ENCODE measurements at places on chromosomes 16 and 17. TPM values are rescaled to one million over a fixed set of nuclear protein-coding genes. Genes with fewer than 3 reads are reported as not detected.

WSCD1 gene
- total RNA-seq = 35.1 TPM

C17orf78 gene
- total RNA-seq = not detected

ABCC1 gene
- total RNA-seq = 46.4 TPM

RTN4RL1 gene
- total RNA-seq = 0.60 TPM

PYDC1 gene
- total RNA-seq = not detected

DNA sequence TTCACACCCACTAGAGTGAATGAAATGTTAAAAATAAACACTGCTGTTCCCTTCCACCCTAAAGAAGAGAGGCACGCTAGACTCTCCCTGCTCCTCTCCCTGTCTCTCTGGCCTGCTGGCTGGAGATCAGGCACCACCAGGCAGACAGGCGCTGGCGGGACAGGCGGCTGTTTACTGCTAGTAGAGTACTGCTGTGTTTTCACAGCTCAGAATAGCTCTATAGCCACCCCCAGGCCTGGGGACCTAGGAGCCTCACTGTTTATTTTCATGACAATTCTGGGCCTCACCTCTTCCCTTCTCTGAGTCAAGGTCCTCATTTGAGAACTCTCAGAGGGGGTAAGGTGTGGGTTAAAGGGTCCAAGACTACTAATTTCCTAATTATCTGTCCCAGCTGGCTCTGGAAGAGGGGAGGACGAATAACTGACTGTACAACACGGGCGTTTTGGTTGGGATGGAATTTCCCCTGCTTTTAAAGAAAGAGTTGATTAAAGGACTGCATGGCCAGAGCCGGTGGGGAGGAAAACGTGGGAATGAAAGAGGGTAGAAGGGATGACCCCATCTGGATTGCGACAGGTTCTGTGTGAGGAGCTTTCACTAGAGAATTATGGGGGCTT, 9.0 kb upstream of the G6PC1 start:
- H3K4me1 ChIP-seq = peaks cover 37% of the 10 kb centered on the region
- no peaks in the 10 kb centered on the region for H3K36me3 ChIP-seq
- no peak overlapping the region for H3K4me3 ChIP-seq
- H3K27ac ChIP-seq = peak overlapping the region; percentile 57
- no peaks in the 10 kb centered on the region for H3K27me3 ChIP-seq

DNA sequence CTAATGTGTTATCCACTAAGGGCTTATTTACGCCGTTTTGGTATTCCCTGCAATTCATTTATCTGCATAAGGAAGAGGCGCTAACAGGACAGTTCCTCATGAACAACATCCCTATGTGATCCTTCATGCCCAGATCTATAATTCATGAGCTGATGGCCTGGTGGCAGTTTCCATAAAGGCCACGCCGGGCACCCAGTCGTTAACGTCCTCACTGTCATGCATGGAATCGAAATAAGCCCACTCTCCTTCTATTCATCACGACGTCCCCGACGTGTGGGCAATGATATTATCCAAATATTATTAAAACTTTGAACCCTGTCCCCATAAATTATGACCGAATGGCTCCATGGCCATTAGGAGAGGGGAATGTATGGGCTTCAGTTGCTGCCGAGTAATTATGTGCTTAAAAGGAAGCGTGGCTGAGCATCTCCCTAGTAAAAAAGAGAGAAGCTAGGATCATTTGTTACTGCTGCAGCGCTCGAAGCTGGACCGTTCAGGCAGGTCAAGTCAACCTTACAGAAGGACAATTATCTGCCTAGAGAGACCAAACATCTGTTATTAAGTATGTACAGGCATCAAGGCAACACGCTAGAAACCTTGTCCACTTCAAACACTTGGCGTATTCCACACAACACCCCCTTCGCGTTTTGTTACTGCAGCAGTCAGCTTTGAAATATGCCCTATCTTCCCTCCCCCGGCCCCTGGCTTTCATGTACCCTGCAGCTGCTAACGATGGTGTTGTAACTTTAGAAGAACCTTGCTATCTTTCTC, 94.0 kb upstream of the SALL1 start:
- no peaks in the 10 kb centered on the region for H3K4me1 ChIP-seq
- peaks cover 27% of the 10 kb centered on the region for H3K27me3 ChIP-seq
- H3K36me3 ChIP-seq = no peaks in the 10 kb centered on the region
- no peak overlapping the region for H3K27ac ChIP-seq
- H3K4me3 ChIP-seq = no peak overlapping the region

GRCh38 chr17:30534938-30535921, 58.0 kb downstream of the GOSR1 start:
- no peak overlapping the region for H3K4me3 ChIP-seq
- no peak overlapping the region for H3K27ac ChIP-seq
- no peak for DNase-seq

GRCh38 chr16:19601083-19601976, 45.8 kb downstream of the VPS35L start:
- H3K27ac ChIP-seq = no peak overlapping the region
- H3K36me3 ChIP-seq = no peaks in the 10 kb centered on the region
- peak; percentile 13 for DNase-seq
- no peak overlapping the region for H3K4me3 ChIP-seq
- no peaks in the 10 kb centered on the region for H3K27me3 ChIP-seq

DNA sequence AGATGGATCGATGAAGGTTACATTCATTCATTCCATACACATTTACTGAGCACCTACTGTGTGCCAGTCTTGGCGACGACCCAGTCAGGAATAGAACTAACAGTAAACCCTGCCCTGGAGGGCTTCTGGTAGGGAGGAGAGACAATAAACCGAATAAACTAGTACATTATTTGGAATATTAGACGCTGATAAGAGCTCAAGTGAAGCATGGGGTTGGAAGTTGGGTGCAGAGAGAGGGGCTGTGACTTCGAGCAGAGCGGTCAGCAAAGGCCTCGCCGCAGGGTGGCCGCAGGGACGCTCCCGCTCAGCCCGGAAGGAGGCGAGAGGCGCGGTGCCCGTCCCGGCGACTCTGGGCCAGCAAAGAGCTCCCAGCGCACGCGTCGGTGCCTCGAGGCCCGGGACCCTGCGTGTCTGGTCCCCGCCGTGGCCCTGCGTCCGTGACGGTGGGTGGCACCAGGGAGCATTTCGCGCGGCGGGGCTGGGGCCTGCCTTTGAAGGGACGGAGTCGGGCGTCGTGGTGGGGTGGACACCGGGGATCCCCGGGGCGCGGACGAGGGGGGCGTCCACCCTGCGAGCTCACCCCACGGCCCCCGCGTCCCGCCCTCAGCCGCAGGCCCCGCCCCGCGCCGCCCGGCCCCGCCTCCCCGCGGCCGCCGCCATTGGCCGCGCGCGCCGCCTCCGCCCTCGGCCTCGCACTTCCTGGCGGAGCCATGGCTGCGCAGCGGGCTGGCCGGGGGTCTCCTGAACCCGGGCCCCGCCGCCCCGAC, at the start of gene KLHL36:
Gene KLHL36 (plus strand): TSS at position 684 of the 767 bp plus-strand sequence. CDS start 2,357 bp downstream, outside the sequence.
- peaks cover 11% of the 10 kb centered on the region for H3K4me1 ChIP-seq
- H3K27ac ChIP-seq = peak within 1 kb of the TSS; percentile 86
- no peaks in the 10 kb centered on the region for H3K36me3 ChIP-seq
- H3K4me3 ChIP-seq = peak within 1 kb of the TSS; percentile 83
- DNase-seq = peak; percentile 63
- H3K27me3 ChIP-seq = no peaks in the 10 kb centered on the region

- H3K27me3 ChIP-seq = peaks cover 37% of the 10 kb centered on the region
- H3K36me3 ChIP-seq = no peaks in the 10 kb centered on the region
- no peak overlapping the region for H3K4me3 ChIP-seq
- DNase-seq = no peak
- no peaks in the 10 kb centered on the region for H3K4me1 ChIP-seq
Observed at GRCh38 chr17:49508866-49509587, 13.9 kb downstream of the NGFR start.

NFATC2IP gene
- 89.4 TPM for total RNA-seq

GRCh38 chr17:33124185-33124584, 132.5 kb downstream of the SPACA3 start:
- no peak overlapping the region for H3K4me3 ChIP-seq
- no peaks in the 10 kb centered on the region for H3K4me1 ChIP-seq
- no peak overlapping the region for H3K27ac ChIP-seq
- no peak for DNase-seq

TNFRSF13B gene
- total RNA-seq = not detected

CMTM2 gene
- 0.48 TPM for total RNA-seq

DNA sequence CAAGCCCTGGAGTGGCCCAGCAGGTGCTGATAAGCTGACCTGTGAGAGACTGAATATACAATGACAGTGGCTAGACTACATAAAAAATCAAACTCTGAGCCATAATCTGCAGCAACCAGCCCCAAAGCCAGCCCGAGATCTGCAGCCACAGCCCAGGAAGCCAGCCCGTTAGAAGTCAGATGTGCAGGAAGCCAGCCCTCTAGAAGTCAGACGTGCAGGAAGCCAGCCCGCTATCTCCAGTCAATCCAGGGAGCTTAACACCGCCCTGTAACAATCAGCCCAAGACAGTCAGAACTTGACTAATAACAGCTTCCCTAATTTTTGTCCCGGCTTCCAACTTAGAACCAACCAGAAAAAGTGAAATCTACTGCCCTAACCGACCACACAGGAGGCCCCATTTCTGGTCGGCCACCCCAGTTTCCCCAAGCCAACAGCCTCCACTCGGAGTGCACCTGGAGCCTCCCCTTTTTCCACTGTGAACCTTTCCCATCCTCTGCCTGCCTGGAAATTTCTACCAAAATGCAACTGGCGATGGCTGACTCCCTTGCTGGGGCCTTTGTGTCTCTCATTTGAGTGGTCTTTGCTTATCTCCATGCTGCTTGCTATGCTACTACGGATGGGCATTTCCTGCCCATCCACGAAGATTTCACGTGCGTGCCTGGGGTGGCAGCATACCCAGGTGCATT, 769.3 kb downstream of the KCNJ18 start:
- H3K27ac ChIP-seq = no peak overlapping the region
- no peaks in the 10 kb centered on the region for H3K36me3 ChIP-seq
- no peaks in the 10 kb centered on the region for H3K27me3 ChIP-seq
- H3K4me1 ChIP-seq = no peaks in the 10 kb centered on the region
- DNase-seq = no peak

KCNJ16 gene
- total RNA-seq = 0.27 TPM

DNA sequence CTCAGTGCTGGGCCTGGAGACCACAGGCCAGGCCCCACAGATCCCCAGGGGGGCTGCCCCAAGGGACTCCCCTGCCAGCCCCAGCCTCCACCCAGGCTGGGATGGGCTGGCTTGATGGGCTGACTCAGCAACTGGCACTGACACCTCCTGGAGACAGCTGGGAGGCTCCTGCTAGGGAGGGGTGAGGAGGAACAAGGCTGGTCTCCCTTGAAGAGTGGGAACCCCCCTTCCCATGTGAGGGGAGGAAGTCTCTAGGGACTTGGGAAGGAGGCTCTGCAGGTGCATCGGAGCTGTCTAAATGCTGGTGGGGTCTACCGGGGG, 10.4 kb downstream of the NHERF1 start:
- peak overlapping the region; percentile 43 for H3K27ac ChIP-seq
- DNase-seq = peak; percentile 46
- H3K27me3 ChIP-seq = no peaks in the 10 kb centered on the region
- no peak overlapping the region for H3K4me3 ChIP-seq
- H3K36me3 ChIP-seq = no peaks in the 10 kb centered on the region

DNA sequence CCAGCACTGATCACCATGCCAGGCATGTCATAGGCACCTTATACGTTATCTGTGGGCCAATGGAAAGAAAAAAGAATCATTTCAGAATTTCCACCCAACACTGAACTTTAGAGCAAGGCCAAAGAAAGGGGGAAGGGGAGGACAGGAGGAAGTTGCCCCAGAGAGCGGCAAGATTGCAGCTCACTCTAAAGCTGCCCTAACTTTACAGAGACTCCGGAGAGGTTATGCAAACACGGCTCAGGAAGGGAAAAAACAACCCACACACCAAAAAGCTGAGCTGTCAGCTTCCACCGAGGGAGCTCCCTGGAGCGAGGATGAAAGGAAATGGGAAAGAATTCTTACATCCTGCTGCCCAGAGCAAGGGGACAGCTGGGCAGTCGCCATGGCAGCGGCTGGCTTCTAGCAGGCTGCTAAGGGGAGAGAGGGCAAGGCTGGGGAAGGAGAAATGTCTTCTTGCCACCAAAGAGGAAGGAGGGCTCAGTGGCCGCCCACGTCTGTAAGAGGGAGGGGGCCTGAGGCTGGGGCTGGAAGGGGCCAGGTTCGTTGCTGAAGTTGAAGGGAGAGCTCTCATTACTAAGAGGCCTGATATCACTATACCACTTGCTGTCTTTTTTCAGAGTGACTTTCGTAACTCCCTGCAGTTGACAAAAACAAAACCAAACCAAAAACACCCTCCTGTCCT, 18.2 kb downstream of the COTL1 start:
- H3K27ac ChIP-seq = peak overlapping the region; percentile 79
- H3K4me3 ChIP-seq = peak overlapping the region; percentile 19
- H3K4me1 ChIP-seq = peaks cover 55% of the 10 kb centered on the region
- H3K27me3 ChIP-seq = no peaks in the 10 kb centered on the region

- H3K4me1 ChIP-seq = no peaks in the 10 kb centered on the region
- no peaks in the 10 kb centered on the region for H3K36me3 ChIP-seq
- H3K27ac ChIP-seq = peak overlapping the region; percentile 79
- H3K27me3 ChIP-seq = no peaks in the 10 kb centered on the region
Observed at GRCh38 chr17:29825604-29826003, 104.4 kb downstream of the SSH2 start.

- no peak overlapping the region for H3K27ac ChIP-seq
- no peak overlapping the region for H3K4me3 ChIP-seq
- no peak for DNase-seq
- H3K36me3 ChIP-seq = no peaks in the 10 kb centered on the region
Observed at GRCh38 chr17:80585890-80586845, 41.5 kb downstream of the RPTOR start.

SLC4A1 gene
- not detected for total RNA-seq

- DNase-seq = peak; percentile 93
- no peak within 1 kb of the TSS for H3K27ac ChIP-seq
- peaks cover 46% of the 10 kb centered on the region for H3K27me3 ChIP-seq
- H3K4me1 ChIP-seq = no peaks in the 10 kb centered on the region
Observed at GRCh38 chr17:76141212-76142038, at the start of gene FOXJ1. Gene FOXJ1 (minus strand): TSS chr17:76141245. CDS start chr17:76140395, 850 bp downstream.

DNA sequence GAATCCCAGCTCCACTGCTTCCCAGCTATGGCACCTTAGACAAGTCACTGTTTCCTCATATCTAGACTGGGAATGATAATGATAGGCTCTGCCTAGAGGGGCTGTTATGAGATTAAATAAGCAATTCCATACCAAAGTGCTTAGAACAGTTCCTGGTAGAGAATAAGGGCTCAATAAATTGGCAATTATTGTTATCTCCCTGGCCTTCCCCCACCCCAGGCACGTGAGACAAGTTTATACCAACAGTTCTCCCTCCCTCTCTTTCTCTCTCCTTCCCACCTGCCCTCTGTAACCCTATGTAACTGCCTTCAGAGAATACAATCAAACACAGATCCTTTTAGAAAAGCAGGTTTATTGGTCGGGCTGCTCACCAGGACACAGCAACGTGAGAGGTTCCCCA, 13.9 kb upstream of the STAT3 start:
- peaks cover 46% of the 10 kb centered on the region for H3K4me1 ChIP-seq
- H3K4me3 ChIP-seq = no peak overlapping the region
- H3K36me3 ChIP-seq = no peaks in the 10 kb centered on the region
- H3K27ac ChIP-seq = peak overlapping the region; percentile 74
- DNase-seq = peak; percentile 57

CA4 gene
- total RNA-seq = 149 TPM

IL17C gene
- total RNA-seq = not detected

- no peak overlapping the region for H3K27ac ChIP-seq
- H3K27me3 ChIP-seq = no peaks in the 10 kb centered on the region
- H3K4me3 ChIP-seq = no peak overlapping the region
- peaks cover 12% of the 10 kb centered on the region for H3K4me1 ChIP-seq
- no peaks in the 10 kb centered on the region for H3K36me3 ChIP-seq
Observed at GRCh38 chr16:72937360-72937759, 110.6 kb downstream of the ZFHX3 start.

GRCh38 chr17:57415751-57416207, 159.5 kb downstream of the MSI2 start:
- H3K27ac ChIP-seq = no peak overlapping the region
- H3K4me1 ChIP-seq = no peaks in the 10 kb centered on the region
- DNase-seq = no peak
- no peaks in the 10 kb centered on the region for H3K27me3 ChIP-seq

CCL2 gene
- total RNA-seq = 14.0 TPM

EVI2B gene
- 5.9 TPM for total RNA-seq
